ENCODE measurements at places on chromosomes 5 and 9.

DNA sequence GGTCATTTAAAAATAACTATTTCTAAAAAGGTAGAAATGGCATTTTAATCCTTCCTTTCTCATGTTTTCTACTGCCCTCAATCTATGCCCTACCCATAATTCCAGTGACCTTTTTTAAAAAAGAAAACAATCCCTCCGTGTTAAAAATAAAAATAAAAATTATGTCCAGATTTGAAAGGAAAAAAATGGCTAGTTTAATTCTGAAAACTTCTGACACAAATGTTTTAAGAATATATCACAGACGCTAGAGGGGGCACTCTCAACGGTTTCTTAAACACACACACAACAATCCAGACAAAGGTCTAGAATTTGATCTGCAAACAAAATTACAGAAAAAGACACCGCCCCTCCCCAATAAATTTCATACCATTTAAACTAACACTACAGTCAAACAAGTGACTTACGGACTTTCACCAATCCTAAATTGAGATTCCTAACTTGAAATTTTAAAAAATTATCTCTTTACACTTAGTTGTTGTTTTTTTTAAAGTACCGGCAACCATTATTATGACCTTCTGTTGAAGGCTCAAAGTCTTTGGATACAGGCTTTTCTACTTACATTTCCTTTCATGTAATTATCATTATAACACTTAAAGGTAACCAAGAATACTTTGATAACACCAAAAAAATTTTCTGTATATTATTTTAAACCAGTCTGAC is 38.2 kb downstream of the CLINT1 start:
- peak; percentile 19 for DNase-seq

GRCh38 chr9:16333691-16334090 is 536.8 kb downstream of the BNC2 start:
- no peak for DNase-seq

DNA sequence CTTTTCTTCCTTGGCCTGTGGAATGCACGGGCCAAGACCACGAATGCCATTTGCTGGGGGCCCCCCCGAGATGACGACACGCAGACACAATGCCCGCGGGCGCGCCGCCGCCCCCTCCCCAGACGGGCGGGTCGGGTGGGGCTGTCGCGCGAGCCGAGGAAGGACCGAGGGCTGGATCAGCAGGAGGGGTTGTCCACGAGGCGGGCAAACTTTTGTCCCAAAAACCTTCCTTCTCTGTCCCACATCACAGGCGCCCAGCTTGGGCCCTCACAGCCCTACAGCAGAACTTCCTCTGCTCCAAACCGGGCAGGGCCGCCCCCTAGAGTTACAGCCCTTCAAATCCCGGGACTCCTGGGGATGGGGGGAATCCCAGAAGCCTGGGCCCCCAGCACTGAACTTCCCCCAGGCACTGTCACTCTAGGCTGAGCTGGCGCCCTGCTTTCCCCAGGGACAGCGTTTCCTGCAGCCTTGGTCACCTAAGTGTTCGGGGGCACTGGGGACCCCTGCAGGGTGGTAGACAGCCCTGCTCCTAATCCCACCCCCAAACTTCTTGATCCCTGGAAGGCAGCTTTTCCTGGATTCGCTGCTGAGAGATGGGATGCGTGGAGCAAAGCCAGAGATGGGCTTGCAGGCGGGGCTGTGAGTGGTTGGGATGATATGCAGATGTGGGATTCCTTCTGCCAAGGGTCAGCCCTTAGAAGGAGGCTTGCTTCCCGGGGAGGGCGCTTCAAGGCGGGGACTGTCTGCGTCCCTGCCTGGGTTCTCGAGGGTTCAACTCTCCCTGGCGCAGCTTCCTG is 980 bp downstream of the COL5A1 start:
- no peak for DNase-seq

DNA sequence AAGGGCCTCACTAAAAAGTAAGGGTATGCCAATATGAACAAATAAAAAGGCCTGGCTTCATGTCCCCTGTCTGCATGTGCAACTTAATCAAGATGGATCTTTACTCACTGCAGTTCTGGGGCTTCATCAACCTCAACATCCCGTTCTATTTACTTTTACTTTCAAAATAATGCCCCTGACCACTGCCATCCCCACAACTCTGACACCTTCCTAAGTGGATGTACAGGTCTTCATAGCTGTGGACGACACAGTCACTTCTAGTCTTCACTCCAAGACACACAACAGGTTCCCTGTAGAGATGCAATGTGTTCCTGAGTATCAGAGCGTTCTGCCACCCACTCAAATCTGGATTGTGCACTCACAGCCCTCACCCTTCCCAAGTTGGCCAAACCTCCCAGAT is 136.1 kb downstream of the ENC1 start:
- DNase-seq: no peak

- no peak for DNase-seq
Measured at GRCh38 chr5:149817539-149818060, 87.5 kb downstream of the PPARGC1B start.

- peak; percentile 29 for DNase-seq
Measured at GRCh38 chr9:123329329-123329955, 26.6 kb upstream of the CRB2 start.

GRCh38 chr9:38356851-38357250 is 35.7 kb upstream of the ALDH1B1 start:
- DNase-seq: no peak

DNA sequence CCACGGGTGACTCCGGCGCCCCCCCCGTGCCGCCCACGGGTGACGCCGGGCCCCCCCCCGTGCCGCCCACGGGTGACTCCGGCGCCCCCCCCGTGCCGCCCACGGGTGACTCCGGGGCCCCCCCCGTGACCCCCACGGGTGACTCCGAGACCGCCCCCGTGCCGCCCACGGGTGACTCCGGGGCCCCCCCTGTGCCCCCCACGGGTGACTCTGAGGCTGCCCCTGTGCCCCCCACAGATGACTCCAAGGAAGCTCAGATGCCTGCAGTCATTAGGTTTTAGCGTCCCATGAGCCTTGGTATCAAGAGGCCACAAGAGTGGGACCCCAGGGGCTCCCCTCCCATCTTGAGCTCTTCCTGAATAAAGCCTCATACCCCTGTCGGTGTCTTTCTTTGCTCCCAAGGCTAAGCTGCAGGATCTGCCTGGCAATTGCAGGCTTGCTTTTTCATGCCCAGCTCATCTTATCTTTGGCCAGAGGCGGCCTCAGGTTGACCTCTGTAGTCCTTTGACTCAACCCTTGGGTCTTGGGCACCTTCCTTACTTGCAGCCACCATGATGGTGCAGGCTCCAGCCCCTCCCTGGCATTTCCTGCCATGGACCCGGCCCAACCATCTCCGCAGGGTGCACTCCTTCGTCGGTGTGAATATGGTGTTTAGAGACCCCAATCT is 9.8 kb downstream of the CEL start:
- no peak for DNase-seq
